ENCODE measurements at places on chromosomes 5 and 9.

GRCh38 chr9:82883436-82883835, 179.5 kb downstream of the RASEF start:
- no peak for DNase-seq

- no peak for DNase-seq
These were observed 18.8 kb downstream of the CSNK1G3 start for GRCh38 chr5:123530728-123531127.

DNA sequence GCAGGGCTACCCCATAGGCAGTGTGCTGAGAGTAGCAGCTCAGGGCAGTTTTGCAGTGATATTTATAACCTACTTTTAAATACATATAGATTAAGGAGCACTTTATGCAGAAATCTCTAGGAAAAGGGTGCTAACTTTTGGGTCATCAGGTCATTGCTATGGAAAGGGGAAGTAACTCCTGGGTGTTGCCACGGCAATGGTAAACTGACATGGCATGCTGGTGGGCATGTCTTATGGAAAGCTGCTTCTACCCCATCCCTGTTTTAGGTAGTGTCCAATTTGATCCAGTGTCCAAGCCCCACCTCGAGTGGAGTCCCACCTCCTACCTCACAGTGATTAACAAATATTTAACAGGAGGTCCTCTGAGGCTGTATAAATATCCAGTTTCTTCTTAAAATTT, 56.8 kb upstream of the XPA start:
- no peak for DNase-seq

GRCh38 chr5:79471556-79471955, 42.4 kb downstream of the HOMER1 start:
- no peak for DNase-seq

GRCh38 chr9:35598866-35599590, 6.0 kb upstream of the TESK1 start:
- no peak for DNase-seq

All from NCI-H1436 treated with DMSO at 0.1 percent for 48 hours (cell line).